ENCODE measurements at places on chromosomes 7 and 10.

DNA sequence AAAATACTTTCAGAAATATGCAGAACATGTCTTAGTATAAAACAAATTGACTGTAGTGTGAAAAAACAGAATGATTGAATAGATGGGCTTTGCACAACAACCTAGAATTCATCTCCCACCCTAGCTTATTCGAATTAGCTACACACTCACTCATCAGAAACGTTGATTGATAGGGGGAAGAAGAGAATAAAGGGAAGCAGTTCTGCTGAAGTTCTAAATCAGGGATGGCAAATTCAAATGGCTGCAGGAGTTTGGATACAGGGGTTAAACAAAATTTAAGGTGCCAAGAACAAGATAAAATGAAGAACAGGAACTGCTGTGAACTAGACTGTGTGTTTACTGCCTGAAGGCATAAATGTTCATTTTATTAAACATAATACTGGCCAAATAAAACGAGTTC, 9.0 kb downstream of the CD36 start:
- no peak for DNase-seq

DNA sequence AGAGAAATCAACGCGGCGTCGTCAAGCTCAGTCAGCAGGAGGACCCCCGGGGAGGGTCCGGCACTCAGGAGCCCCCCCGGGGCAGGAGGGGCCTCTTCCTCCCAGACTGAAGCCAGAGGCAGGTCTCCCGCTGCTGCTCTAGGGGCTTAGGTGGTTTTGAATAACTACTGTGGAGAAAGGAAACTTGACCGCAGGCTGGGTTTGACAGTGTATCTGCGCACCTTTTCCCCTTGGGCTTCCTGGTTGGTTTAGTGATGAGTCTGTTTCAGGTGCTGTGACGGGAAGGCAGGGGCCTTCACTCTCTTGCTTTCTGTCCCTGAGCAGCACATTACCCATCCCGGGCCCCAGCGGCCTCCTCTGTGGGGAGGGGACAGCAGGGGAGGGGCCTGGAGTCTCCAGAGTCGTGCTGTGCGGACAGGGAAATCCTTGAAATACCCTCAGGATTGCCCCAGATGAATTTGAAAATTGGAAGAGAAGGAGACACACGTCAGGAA, 262.2 kb downstream of the ADARB2 start:
- DNase-seq = no peak

DNA sequence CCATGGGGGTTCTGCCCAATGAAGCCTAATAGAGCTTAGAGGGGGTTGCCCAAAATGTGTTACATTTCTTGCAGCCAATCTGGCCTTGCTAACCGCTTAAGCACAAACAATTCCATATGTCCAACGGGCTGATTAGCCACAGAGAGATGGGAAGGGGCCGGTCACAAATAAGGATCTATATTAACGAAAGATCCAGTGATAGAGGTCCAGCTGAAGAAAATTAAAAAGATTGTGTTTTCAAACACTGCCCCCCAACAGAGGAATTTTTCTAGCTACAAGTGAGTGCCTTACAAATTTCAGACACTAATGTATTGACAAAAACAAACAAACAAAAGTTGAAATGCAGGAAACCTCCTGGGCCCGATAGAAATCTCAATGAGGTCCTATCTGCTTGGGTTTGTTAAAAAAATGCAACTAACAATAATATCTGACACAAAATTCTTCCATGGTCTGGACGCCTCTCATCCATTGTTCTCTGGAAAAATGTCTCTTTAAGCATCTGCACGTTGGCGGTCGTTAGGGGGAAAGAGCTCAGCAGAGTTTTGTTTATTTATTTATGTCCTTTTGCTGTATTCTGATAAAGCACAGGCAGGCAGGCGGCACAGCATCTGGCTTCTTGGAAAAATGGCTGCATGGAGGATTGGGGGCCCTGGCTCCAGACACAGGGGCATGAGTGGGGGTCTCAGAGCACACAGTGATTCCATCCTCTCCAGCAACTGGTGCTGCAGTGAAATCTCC, 402.0 kb downstream of the RPS24 start:
- no peak for DNase-seq

DNA sequence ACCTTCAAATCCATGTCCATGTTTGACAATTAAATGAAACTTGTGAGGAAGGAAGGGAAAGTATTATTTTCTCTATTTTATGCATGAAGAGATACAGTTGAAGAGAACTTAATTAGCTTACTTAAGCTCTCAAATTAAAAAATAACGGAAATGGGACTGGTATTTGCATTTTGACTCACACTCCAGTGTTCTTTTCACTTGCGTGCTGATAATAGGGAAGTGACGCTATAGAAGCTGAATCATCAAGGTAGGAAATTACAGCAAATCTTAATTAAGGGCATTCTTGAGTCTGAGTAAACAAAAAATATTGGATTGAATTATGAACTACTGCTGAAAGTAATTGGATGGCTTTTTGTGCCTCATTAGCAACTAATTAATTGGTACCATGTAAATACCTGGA, 44.0 kb upstream of the NPVF start:
- no peak for DNase-seq

GRCh38 chr10:13146379-13146778, 15.0 kb upstream of the MCM10 start:
- no peak for DNase-seq

DNA sequence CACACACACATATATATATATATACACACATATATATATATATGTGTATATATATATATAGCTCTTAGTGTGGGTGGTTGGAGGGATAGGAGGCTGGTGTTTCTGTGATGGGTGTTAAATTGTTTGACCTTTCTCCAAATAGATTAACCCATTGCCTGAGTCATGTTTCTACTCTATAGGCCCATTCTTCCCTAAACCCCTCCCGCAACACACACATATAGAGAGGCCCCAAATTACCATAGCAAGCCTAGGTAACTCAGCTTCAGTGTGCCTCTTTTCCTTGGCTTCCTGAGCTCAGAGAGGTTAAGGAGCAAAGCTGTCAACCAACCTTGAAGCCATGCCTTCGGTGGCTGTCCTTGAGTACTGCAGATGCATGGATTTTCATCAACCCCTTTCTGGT, 98.7 kb upstream of the ADO start:
- DNase-seq = no peak

DNA sequence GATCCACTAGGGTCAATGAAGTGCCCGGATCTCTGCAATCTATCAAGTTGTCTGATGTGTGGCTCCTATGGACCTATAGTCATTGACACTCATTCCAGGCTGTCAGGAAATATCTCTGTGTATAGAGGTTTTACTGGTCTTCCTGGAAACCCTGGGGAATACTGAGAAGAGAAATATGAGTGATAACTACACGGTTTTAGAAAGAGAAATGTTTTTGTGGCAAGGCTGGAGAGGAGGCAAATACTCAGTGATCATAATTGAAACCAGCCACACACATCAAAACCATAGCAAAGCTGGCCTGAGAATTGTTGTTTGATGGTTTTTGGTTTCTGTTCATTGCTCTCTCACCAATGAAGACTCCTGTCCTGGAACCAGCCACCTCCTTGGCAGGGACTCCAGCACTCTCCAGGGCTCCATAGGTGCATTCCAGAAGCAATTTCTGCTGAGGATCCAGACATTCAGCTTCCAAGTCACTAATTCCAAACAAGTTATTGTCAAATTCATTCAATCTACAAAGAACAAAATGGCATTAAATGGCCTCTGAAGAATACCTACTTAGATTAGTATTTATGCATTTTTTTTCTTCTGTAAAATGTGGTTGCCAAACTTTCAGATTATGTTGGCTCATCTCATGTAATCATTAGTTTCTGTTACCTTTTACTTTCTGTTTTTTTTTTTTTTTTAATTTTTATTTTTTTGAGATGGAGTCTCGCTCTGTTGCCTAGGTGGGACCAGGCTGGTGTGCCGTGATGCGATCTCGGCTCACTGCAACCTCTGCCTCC, 108.6 kb upstream of the ABI1 start:
- no peak for DNase-seq
